GM12892 (cell line): ENCODE measurements at places on chromosomes 4 and X.

GRCh38 chr4:48853604-48854394, 22.9 kb downstream of the OCIAD1 start:
- no peak for DNase-seq

- no peak for DNase-seq
These were observed 1.3 kb upstream of the PDE6B start for GRCh38 chr4:623914-624566.

DNA sequence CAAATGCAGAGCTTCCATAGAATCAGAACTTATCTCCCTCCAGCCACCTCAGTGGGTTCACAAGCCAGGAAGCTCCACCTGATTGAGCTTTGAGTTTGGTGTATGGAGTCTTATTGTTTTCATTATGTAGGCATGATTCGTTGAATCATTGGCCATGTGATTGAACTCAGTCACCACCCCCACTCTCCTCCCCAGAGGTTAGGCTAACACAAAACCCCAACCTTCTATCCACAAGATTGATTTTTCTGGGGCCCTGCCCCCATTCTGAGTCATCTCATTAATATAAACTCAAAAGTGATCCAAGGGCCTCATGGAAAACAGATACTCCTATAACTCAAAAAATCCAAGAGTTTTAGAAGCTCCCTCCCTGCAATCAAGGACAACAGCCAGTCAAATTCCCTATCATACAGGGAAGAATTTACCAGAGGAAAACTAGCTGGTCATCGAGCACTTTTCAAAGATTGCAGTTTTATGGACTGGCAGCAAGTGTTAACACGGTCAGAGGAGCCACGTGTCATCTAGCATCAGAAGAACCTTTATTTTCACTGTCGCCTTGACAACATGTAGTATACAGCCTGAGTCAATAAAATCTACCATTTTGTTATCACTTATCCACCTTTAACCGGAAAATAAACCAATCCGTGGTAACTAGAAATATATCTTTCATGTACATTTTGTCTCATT, 35.9 kb upstream of the GUCY1B1 start:
- no peak for DNase-seq

DNA sequence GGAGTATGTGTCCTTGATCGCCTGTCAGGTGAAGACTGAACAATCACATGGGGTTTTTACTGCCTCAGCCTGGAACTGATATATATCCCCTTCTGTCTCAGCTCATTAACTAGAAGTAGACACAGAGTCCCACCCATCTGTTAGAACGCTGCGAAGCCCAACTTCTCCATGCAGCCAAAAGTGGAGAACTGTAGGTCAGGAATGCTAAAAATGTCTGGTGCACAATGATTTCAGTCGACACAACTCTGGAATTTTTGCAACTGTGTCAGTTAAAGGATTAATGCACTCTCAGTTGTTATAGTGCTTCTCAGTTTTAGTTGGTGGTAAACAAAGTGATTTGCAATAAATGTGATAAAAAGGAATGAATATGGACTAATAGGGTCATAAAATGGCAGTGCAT, 287.2 kb downstream of the INPP4B start:
- no peak for DNase-seq
